ENCODE measurements at places on chromosomes 6 and 20.

DNA sequence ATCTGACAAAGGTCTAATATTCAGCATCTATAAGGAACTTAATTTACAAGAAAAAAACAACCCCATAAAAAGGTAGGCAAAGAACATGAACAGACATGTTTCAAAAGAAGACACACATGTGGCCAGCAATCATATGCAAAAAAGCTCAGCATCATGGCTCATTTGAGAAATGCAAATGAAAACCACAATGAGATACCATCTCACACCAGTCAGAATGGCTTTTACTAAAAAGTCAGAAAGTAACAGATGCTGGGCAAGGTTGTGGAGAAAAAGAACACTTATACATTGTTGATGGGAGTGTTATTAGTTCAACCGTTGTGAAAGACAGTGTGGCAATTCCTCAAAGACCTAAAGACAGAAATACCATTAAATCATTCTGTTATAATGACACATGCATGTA is 289.9 kb upstream of the MMS22L start:
- no peak for DNase-seq

GRCh38 chr6:51265426-51265825 is 446.8 kb downstream of the TFAP2B start:
- DNase-seq: no peak

DNA sequence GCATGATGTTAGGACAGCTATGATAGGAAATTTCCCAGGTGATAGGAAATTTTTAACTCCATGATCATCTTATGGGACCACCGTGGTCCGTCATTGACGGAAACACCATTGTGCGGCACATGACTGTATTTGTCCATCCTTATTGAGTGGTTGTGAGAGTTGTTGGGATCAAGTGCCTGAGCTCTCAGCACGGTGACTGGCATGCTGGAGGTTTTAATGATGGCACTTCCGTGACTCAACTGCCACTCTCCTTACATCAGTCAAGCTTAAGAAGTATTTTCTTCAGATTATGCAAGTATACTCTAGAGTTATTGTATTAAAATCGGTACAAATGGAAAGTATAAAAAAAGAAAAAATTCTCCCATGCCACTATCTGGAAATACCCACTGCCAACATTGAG is 20.7 kb downstream of the PBOV1 start:
- DNase-seq: no peak

DNA sequence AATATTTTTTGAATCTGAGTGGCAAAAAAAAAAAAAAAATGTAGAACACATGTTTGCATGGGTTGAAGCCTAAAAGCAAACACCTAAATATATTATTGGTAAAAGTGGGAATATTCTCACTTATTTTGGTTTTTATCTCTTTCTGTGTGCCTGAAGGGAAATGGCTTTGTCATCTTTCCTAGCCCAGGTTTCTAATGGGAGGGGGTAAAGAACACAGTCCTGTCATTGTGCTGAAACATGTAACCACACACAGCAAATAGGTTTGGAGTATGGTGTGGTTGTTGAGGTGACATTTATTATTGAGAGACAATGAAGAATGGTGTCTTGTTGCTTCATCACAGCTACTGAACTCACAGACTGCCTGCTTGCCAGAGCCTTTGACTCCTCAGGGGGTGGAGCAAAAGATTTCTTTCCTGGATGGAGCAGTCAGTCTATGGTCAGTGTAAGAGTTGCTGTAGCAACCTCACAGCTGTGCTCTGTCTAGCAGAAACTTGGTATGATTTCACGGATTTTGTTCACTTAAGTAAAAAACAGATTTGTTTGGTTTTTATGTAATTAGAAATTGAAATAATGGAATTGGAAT is 70.2 kb downstream of the CEP57L1 start:
- DNase-seq: no peak

GRCh38 chr6:89952686-89953085 is 58.4 kb downstream of the GJA10 start:
- DNase-seq: peak; percentile 16

DNA sequence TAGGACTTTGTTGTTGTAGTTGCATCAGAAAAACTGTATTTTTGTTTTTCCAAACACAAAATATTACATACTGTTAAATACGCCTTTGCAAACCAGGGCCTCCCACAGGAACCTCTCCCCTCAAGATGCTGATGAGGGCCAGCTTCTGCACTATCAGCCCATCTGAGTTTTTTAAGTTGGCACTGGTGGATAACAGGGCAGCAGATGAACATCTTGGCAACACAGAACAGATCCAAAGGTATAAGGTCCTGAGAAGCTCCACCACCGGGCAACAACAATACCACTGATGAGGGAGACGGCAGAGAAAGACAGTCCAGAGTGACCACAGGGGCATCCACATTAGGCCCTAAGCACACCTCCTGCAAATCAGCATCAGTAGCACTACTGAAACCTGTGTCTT is 177.7 kb downstream of the DLL1 start:
- DNase-seq: no peak

GRCh38 chr20:43681991-43682410 is 15.1 kb downstream of the MYBL2 start:
- no peak for DNase-seq

DNA sequence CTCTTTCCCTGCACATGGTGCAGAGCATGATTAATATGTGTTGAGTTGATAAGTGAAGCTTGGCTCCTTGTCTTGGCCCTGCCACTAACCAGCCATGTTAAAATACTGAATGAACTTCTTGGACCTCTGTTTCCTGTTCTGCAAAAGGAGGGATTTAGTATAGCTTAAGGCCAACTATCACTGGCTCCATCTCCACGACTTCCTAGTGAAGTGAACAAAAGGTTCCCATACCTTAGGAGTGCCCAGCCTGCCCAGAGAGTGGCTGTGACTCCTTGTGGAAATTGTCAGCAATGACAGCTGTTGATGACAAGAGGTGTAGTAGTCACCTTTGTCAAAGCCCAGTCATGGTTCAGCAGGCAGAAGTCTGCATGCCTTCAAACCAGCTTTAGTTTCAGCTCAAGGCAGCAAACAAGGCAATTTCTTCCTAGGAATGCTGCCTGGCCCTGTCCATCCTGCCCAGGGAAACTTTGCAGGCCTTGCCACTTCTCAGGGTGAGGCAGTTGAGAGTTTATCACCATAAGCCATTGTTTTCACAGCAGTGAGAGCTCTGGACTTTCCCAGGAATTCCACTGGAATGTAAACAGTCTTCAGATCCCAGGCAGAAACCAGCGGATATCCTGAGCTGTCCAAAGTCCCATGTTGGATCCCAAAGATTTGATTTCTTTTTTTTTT is 169.7 kb upstream of the TNFAIP3 start:
- DNase-seq: no peak

DNA sequence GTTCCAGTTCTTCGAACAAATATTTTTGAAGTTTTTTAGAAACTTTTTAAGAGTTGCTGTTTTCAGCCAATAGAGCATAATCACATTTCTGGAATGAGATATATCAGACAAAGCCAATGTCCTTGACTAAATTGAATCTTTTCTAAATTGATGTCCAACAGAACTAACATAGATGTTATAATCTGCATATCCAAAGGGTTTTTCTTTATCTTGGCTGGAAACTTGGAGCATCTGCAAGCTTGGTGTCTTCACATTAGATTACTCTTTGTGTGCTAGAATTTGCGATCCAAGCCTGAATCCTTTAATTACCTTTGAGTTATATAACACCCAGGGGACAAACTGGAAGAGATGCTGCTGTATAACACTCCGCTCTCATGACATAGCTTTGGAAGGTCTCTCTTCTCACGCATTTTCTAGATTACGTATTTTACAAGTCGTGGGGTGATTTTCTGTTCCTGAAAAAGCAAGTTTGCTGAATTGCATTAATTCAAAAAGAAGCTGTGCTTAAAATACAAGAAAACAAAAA is 64.4 kb upstream of the FUCA2 start:
- DNase-seq: no peak

GRCh38 chr6:43793875-43794242 is 23.8 kb downstream of the VEGFA start:
- no peak for DNase-seq

- DNase-seq: no peak
Measured at GRCh38 chr6:105310371-105310770, 92.5 kb downstream of the PREP start.

GRCh38 chr20:23595941-23596340 is 9.8 kb downstream of the CST9 start:
- DNase-seq: no peak

DNA sequence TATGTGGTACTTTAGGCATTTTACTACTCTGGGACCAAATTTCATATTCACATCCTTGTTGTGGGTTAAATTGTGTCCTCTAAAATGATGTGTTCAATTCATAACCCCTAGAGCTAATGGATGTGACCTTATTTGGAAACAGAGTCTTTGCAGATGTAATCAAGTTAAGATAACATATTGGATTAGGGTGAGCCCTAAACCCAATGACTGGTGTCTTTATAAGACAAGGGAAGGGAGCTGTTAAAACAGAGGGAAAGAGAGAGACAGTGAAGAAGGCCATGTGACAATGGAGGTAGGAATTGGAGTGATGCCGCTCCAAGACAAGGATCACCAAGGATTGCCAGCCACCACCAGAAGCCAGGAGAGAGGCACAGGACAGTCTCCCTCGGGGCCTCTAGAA is 220.0 kb downstream of the ADGRG6 start:
- no peak for DNase-seq

DNA sequence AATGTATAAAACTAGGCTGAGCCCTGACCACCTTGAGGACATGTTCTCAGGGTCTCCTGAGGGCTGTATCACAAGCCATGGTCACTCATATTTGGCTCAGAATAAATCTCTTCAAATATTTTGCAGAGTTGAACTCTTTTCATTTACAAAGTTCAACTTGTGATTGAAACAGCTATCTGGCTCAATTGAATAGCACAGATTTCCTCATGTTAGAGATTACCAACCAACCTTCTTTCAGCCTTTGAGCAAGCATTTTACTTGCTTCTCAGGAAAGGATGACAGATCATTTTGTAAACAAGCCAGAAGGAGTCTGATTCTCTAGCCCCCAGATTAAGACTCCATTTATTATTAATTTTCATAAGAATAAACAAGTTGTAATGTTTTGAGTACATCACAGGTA is 111.0 kb upstream of the DOK5 start:
- DNase-seq: no peak
